SK-N-SH (cell line): ENCODE measurements at places on chromosomes 3 and 15. TPM values are rescaled to one million over a fixed set of nuclear protein-coding genes. Genes with fewer than 3 reads are reported as not detected.

- no peak overlapping the region for H3K27ac ChIP-seq
- no peak overlapping the region for H3K4me3 ChIP-seq
- no peak for DNase-seq
- no peaks in the 10 kb centered on the region for H3K36me3 ChIP-seq
- no peaks in the 10 kb centered on the region for H3K27me3 ChIP-seq
- H3K4me1 ChIP-seq: no peaks in the 10 kb centered on the region
Observed at GRCh38 chr15:37204692-37205091, 104.3 kb upstream of the MEIS2 start.

The NANOGP8 gene
- not detected in 2 replicates for polyA plus RNA-seq

GRCh38 chr3:102156426-102156825 is 278.4 kb upstream of the ZPLD1 start:
- DNase-seq: no peak
- H3K27ac ChIP-seq: peak overlapping the region; percentile 78
- peaks cover 7% of the 10 kb centered on the region; the same call in 1 of the 2 replicates for H3K4me1 ChIP-seq
- H3K4me3 ChIP-seq: no peak overlapping the region
- H3K36me3 ChIP-seq: no peaks in the 10 kb centered on the region

DNA sequence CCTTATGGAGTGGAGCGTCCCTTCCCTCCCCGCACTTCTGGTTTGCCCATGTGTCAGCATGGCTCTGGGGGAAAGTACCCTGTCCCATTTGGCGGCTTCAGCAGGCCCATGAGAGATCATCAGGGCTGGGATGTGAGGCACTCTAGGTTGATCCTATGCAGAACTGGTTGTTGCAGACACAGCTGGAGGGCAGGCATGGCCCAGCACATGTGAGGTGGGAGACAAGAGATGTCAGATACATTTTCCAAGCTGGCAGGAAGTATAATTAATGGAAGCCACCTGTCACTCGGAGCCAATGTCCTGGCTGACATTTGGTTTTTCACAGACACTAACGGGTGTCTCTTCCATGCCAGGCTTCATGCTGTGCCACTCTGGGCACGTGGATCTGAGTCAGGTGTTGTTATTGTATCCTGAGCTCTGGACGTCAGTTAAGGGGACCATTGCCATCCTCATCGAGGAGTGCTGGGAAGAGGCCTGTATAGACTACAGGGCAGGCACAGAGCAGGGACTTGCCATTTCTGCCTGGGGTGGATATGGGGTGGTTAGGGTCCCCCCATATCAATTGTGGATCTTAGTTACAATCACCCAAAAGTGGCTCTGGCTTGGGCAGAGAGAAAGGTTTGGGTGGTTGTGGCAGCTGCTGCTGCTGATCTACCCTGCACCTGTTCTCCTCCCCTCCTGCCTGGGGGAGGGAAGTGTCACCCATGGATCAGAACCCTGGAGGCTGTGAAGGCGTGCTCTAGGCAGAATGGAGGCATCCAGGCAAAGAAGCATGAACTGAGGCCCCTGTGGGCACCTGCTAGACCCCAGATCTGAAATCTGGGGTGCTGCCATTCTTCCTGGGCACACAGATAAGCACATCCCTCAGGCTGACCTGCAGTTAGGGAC is 140.7 kb downstream of the FBLN2 start:
- H3K27me3 ChIP-seq: no peaks in the 10 kb centered on the region
- DNase-seq: peak; percentile 67

GRCh38 chr3:121855555-121855954 is 20.5 kb downstream of the EAF2 start:
- H3K27me3 ChIP-seq: no peaks in the 10 kb centered on the region
- no peak overlapping the region for H3K4me3 ChIP-seq
- DNase-seq: no peak
- no peaks in the 10 kb centered on the region for H3K36me3 ChIP-seq

DNA sequence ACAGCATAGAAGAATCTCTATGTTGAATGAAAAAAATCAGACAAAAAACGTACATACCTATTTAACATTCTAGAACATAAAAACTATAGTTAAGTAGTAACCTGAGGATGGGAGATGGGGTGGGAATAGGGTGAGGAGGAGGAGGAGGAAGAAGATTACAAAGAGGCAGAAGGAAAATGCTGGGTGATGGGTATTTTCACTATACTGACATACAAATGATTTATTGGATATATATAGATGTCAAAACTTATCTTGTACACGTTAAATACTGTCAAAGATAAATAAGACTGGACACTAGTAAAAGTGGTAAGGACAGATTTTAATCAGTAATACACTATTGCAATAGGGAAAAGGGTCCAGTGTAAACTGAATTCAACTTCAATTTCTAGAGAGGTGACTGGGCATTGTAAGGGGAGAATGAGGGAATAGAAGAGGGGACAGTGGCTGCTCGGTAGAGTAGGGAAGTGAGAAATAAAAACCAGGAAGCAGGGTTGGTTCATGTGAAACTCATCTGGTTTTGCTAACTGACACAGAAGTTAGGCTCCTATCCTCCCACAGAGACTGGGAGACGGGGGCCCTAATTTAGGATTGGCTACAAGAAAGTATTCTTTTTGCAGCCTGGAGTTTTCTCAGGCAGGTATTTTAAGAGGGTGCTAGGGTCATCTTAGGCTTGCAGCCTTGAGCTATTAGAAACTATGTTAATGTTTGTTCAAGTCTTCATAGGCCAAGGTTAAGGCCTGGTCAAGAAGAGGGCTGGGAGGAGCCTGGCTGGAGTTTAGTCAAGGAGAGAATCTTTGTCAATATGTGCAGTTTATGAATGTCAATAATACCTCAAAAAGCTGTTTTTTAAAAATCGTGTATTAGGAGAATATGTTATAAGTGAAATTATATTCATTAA is 15.0 kb upstream of the C15orf61 start:
- no peak for DNase-seq
- no peaks in the 10 kb centered on the region for H3K36me3 ChIP-seq
- no peaks in the 10 kb centered on the region for H3K27me3 ChIP-seq

The AMIGO3 gene
- 1.1 and 1.2 TPM in 2 replicates for polyA plus RNA-seq

DNA sequence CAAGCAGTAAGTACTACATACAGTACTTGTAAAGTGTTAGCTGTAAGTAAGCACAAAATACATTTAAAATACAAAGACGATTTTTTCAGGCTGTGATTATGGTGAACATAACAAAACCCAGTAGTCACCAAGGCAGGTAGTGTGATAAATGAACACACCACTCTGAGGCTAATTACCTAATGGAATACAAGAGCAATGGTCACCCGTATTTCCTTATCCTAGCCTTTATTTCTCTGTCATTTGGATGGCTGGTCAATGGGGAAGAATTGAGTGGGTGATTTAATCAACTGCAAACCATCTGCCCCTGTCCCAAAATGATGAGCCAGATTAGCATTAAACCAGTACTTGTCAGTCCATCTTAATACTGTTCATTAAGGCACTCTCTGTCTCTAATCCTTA is 89.2 kb upstream of the CGNL1 start:
- no peak overlapping the region for H3K27ac ChIP-seq
- H3K4me3 ChIP-seq: no peak overlapping the region
- DNase-seq: no peak
- H3K27me3 ChIP-seq: no peaks in the 10 kb centered on the region
- H3K4me1 ChIP-seq: no peaks in the 10 kb centered on the region

- H3K4me1 ChIP-seq: peaks cover 7% of the 10 kb centered on the region; the same call in 1 of the 2 replicates
- DNase-seq: no peak
- no peaks in the 10 kb centered on the region for H3K27me3 ChIP-seq
- H3K27ac ChIP-seq: no peak overlapping the region
Observed at GRCh38 chr3:47265725-47266428, 16.7 kb downstream of the KIF9 start.

- H3K4me3 ChIP-seq: no peak overlapping the region
- peak overlapping the region; percentile 64; the same call in 1 of the 2 replicates for H3K27ac ChIP-seq
- no peaks in the 10 kb centered on the region for H3K27me3 ChIP-seq
- peaks cover 14% of the 10 kb centered on the region for H3K36me3 ChIP-seq
- peaks cover 17% of the 10 kb centered on the region; the same call in 1 of the 2 replicates for H3K4me1 ChIP-seq
- DNase-seq: no peak
Observed at GRCh38 chr3:63960048-63960711, 48.0 kb upstream of the SCAANT1 start.

DNA sequence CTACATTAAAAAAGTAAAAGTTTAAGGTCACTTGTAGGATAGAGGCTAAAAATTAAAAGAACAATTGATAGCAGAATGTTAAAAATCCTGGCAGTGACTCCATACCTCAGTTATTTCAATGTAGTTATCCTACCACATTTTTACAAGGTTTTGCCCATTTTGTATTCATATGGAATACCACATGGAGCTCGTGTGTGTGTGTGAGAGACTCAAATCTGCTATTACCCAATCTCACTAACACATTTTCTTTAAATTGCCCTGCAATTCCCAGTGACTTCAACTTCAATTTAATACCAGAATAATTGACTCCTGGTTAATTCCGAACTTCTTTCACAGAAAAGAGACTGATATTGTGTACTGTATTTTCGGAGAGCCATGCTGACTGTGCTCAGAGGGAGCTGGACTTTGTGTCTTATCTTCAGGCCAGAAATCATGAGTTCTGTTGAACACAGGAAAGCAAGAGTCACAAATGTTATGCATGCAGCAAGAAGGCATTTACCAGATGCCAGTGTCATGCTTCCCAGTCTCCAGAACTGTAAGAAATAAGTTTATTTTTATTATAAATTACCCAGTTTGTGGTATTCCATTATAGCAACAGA is 529.0 kb upstream of the NECTIN3 start:
- H3K4me1 ChIP-seq: no peaks in the 10 kb centered on the region
- DNase-seq: no peak
- H3K27me3 ChIP-seq: no peaks in the 10 kb centered on the region
- H3K27ac ChIP-seq: no peak overlapping the region
- no peak overlapping the region for H3K4me3 ChIP-seq

DNA sequence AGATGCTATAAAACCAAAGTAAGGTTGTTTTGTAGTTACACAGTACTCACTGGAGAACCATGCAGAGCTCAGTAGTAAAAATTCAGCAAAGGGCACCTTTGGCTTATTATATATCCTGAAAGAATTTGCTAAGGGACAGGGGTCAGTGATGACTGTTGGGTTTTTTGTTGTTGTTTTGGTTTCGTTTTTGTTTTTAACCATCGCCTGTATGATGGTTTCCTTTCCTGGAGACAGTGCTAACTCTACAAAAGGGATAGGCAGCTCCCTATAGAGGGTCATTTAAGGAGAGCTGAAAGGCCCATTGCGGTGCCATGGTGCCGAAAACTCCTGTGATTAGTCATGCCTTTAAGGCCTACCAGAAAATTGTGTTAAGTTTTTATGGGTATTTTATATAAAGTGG is 118.2 kb upstream of the GOLIM4 start:
- no peak overlapping the region for H3K27ac ChIP-seq
- H3K36me3 ChIP-seq: no peaks in the 10 kb centered on the region
- no peak for DNase-seq
- H3K4me3 ChIP-seq: no peak overlapping the region; the same call in 1 of the 2 replicates
- no peaks in the 10 kb centered on the region for H3K27me3 ChIP-seq
- peaks cover 2% of the 10 kb centered on the region; the same call in 1 of the 2 replicates for H3K4me1 ChIP-seq

- peaks cover 6% of the 10 kb centered on the region; the same call in 1 of the 2 replicates for H3K4me1 ChIP-seq
- no peaks in the 10 kb centered on the region for H3K27me3 ChIP-seq
- DNase-seq: no peak
- H3K36me3 ChIP-seq: no peaks in the 10 kb centered on the region
- no peak overlapping the region for H3K4me3 ChIP-seq
- no peak overlapping the region for H3K27ac ChIP-seq
Observed at GRCh38 chr3:4804161-4805058, 174.8 kb upstream of the BHLHE40 start.

GRCh38 chr3:13159890-13160289 is 86.7 kb upstream of the IQSEC1 start:
- H3K4me3 ChIP-seq: no peak overlapping the region
- H3K4me1 ChIP-seq: peaks cover 16% of the 10 kb centered on the region; the same call in 1 of the 2 replicates

- H3K27ac ChIP-seq: no peak overlapping the region
- DNase-seq: peak; percentile 53
- H3K4me3 ChIP-seq: no peak overlapping the region
- H3K4me1 ChIP-seq: no peaks in the 10 kb centered on the region
Observed at GRCh38 chr15:23416349-23417276, 30.4 kb downstream of the GOLGA6L2 start.

The PLS1 gene
- polyA plus RNA-seq: 2.9 and 3.2 TPM in 2 replicates

The ARHGEF26 gene
- polyA plus RNA-seq: 0.70 and 1.2 TPM in 2 replicates

The SCAP gene
- polyA plus RNA-seq: 22.2 and 28.0 TPM in 2 replicates

The SUSD5 gene
- 0.97 and 1.2 TPM in 2 replicates for polyA plus RNA-seq

- H3K27me3 ChIP-seq: no peaks in the 10 kb centered on the region
- no peaks in the 10 kb centered on the region for H3K36me3 ChIP-seq
- H3K4me3 ChIP-seq: no peak overlapping the region
- H3K4me1 ChIP-seq: no peaks in the 10 kb centered on the region
- no peak overlapping the region for H3K27ac ChIP-seq
Observed at GRCh38 chr3:143668924-143669790, 179.1 kb downstream of the SLC9A9 start.

The PLA2G4E gene
- polyA plus RNA-seq: not detected in 2 replicates

- DNase-seq: no peak
- H3K4me1 ChIP-seq: no peaks in the 10 kb centered on the region
- H3K27ac ChIP-seq: no peak overlapping the region
- H3K36me3 ChIP-seq: no peaks in the 10 kb centered on the region
Observed at GRCh38 chr3:74200952-74201351, 413.5 kb downstream of the CNTN3 start.

DNA sequence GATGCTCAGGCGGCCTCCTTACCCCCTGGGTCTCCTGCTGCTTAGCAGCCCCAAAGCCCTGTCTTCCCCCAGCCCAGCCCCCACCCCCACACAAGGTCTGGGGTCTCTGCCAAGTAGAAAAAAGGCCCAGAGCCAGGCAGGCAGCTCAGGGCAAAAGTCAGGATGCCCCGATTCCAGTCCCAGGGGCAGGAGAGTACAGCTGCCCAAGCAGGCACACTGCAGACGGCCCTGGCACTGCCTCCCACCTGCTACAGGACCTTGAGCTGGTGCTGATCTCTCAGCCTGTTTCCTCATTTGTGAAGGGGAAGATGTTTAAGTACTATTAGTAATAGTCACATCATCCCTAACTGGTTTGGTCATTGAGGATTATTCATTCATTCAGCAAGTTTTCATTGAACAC is 12.6 kb downstream of the TMEM43 start:
- H3K27me3 ChIP-seq: no peaks in the 10 kb centered on the region
- peaks cover 89% of the 10 kb centered on the region for H3K36me3 ChIP-seq
- H3K27ac ChIP-seq: no peak overlapping the region; the same call in 1 of the 2 replicates
- no peak for DNase-seq
- no peaks in the 10 kb centered on the region; the same call in 1 of the 2 replicates for H3K4me1 ChIP-seq
- no peak overlapping the region for H3K4me3 ChIP-seq

DNA sequence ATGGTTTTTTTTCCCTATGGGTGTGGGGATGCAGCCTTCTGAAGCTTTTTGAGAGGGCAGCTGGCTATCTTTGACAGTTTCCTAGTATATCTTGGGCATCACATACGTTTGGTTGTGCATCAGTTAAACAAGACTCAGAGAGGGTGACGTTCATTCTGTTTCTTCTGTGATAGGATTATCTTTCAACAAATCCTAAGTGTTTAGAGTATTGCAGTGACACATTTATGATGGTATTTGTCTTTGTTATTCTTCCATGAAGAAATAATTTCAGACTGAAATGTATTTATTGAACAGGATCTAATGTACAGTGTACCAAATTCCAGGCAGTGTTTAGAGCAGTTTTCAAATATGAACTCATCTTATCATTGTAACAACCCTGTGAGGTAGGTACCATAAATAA is 114.4 kb downstream of the PLCL2 start:
- peaks cover 5% of the 10 kb centered on the region; the same call in 1 of the 2 replicates for H3K4me1 ChIP-seq
- no peak overlapping the region for H3K27ac ChIP-seq
- no peaks in the 10 kb centered on the region for H3K27me3 ChIP-seq
- no peak overlapping the region for H3K4me3 ChIP-seq
